ENCODE measurements at places on chromosomes 12 and 14.

DNA sequence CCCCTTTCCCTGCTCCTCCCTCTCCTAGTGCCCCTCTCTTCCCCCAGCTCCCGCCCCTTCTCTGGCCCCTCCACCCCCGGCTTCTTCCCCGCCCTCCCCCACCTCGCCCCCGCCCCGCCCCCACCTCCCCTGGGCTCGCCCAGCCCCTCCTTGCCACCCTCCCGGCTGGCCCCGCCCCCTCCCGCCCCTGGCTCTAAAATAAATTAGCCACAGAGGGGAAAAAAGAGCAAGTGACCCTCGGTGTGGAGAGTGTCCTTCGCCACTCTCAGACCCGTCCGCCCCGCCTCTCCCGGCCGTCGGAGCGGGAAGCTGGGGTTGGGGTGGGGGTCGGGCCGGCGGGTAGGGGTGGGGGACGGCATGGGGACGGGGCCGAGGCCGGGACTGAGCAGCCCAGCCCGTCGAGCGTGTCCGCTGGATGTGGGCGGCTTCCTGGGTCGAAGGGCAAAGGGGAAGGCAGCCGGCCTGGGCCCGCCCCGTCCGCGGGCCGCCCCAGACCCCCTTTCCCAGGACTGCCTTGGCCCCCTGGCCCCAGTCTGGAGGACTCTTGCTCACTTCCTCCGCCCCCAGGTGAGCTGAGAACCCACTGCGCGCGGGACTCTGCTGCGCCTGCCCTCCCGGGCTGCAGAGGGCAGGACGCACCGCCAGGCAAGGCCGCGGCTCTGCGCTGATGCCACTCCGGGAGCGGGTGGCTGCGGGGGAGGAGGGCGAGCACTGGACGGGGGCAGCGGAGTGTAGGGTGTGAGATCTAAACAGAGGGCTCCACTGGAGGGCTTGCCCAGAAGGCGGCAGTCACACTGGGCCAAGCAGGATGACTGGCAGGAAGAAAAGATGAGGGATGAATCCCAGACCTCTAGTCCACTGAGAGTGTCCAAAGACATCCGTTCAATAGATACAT is 570 bp upstream of the FIGNL2 start:
- no peak for DNase-seq

DNA sequence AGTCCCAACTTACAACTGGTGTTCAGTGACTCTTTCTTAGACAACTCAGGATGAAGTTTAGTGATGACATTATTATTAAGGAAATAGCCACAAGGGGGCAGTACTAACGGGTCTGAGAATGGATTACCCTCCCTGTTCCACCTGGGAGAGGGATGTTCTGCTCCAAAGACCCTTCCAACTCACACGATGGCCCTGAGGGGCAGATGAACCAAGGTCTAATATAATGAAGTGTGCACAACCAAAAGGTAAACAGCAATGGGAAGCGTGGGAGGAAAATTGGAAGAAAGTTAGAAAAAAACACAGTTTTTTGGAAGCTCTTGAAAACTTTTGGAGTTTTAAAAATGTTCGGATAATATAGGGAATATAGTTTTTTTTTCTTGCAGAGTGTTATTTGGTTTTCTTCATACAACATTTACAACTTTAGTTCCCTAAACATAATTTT is 24.0 kb downstream of the FGF6 start:
- peak; percentile 68 for DNase-seq

- DNase-seq, result no peak
Measured at GRCh38 chr12:107373238-107373809, 280.0 kb upstream of the CRY1 start.

- no peak for DNase-seq
Measured at GRCh38 chr12:94590428-94590827, 59.9 kb downstream of the TMCC3 start.

DNA sequence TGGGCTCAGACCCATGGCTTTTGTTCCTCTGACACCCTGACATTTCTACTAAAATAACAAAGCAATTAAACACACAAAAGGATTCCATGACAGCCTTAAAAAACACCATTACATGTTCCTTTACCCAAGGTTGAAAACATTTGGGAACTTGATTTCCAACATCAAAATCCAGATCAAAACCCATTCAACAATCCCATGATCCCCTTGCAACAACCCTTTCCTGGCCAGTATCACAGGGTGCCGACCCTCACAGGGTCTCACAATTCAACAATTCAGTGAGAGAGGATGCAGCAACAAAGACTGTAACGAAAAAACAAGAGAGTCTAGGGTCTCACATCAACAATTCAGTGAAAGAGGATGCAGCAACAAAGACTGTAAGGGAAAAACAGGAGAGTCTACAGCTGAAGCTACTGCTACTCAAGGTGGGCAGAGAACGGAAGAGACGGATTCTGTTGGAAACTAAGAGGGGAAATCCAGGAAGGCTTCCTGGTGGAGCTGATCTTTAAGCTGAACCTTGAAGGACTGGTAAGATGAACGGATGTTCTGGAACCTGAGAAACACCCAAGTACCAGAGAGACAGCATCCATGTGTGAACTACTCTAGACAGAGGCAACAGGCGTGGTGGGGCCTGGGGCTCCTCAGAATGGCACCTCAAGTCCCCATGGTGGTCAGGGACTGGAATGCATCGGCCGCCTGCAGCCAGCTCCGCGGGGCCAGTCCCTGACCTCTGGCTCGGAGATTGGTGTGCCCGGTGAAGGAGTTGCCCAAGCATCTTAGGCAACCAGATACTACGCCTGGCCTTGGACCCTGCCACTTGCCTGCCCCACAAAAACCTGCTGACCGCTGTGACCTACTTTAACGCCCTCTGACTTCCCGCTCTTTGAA is 22.7 kb upstream of the ZFP36L1 start:
- no peak for DNase-seq

- DNase-seq, result peak; percentile 91
Measured at GRCh38 chr12:102119674-102120563, at the start of the genes NUP37 and PARPBP. NUP37 (minus strand) TSS chr12:102120114; CDS start chr12:102118518, 1,596 bp downstream. PARPBP (plus strand) TSS chr12:102120183; CDS start chr12:102123889, 3,706 bp downstream.

DNA sequence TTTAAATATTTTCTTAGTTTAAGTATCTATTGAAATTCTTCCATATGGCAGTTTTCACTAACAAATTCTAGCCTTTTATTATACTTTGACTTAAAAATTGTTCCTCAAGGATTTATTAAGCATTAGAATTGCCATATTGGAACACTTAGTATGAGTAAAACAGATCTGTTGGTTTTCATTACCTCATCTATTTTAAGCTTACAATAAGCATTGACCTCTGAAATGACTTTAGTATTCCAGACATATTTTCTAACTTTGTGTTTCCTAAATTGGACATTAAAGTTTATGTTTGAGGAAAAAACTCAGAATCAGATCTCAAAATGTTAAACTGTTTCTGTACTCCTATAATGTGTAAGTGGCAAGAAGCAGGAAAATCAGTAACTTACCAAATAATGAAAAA is 48.4 kb downstream of the CSRP2 start:
- no peak for DNase-seq

DNA sequence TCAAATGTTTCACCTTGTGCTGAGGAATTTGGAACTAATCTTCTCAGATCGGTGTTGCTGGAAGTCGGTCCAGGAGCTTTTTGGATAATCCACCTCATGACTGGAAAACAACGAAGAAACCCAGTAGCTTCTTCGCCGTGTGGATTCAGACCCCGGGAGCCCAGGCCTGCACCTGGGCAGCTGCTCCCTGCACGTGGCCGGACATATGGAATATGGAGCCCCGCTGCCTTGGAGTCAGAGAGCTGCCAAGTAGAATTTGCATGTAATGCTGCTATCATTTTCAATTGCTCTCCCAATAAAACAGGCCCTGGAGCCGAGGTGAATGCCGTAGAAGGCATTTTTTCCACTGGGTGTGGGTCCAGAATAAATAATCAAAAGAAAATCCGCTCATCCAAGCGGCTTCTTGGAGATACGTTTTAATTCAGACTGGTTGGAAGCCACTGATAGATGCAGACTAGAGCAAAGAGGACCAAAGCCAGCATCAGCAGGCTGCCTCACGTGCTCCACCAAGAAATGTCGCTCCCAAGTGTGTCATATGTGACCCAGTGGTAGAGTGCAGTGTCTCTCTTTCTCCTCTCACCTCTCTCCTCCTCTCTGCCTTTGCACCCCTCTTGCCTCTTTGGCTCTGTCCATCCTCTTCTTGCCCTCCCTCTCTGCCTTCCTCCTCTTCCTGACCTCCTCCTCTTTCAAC is 115.3 kb downstream of the ZNF664 start:
- DNase-seq, result no peak

GRCh38 chr14:77141214-77142004 is at the start of gene ZDHHC22:
ZDHHC22 (minus strand) TSS chr14:77141791; CDS start chr14:77139738, 2,053 bp downstream.
- no peak for DNase-seq

DNA sequence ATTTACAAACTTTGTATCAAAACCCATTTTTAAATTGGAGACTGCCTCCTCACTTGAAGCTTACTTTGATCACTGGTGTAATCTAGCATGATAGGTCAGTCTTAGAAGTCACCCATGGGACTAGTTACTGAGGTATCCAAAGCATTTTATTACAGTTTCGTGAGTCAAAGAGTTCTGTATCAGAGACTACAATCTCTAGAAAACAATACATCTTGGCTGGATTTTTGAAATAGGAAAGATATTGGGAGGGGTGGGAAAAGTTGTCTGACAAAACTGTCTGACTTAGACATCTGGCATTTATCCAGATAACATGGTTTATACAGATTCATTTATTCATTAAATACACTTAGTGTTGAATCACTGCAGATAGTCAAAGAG is 173.5 kb upstream of the PDZRN4 start:
- no peak for DNase-seq

DNA sequence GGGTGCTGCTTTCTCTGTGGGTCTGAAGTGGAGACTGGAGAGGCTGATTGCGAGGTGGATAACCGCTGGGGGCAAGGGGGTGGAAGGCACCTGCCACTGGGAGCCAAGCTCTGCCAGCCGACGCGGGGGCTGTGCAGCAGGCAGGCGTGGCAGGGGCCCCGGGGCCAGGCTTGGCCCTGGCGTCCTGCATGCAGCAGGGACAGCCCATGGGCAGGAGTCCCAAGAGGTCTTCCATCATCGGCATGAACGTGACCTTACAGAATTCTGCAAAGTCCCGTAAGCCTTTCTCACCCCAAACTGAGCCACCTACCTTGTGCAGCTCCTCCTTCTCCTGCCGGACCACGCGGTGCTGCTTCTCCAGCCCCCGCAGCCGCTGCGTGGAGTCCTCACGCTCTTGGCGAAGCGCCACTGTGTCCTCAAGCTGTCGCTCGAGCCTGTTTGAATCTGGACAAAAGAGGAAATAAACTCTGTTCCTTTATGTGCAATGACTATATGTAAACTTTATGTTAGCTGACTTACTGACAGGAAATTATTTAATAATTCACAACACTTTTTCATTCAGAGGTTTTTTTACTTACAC is 51.3 kb downstream of the AMN start:
- peak; percentile 87 for DNase-seq

- DNase-seq, result peak; percentile 39
Measured at GRCh38 chr14:87869619-87870583, 123.1 kb downstream of the GALC start.

- no peak for DNase-seq
Measured at GRCh38 chr14:98210045-98210672, 1061.8 kb downstream of the BCL11B start.

GRCh38 chr14:60171690-60172089 is 6.5 kb upstream of the DHRS7 start:
- no peak for DNase-seq

DNA sequence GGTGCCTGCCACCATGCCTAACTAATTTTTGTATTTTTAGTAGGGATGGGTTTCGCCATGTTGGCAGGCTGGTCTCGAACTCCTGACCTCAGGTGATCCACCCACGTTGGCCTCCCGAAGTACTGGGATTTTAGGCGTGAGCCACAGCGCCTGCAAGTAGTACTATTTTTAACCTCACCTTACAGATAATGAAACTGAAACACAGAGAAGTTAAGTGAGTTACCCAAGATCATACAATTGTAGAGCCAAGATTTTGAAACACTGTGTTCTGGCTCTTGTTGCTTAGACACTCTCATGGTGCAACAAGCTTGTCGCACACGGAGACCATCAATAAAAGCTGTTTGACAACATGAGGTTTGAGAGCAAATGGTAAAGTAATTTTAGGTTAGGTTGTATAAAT is 159.1 kb upstream of the LMNTD1 start:
- no peak for DNase-seq

GRCh38 chr14:22646570-22647254 is 2.6 kb upstream of the OR6J1 start:
- DNase-seq, result peak; percentile 40

DNA sequence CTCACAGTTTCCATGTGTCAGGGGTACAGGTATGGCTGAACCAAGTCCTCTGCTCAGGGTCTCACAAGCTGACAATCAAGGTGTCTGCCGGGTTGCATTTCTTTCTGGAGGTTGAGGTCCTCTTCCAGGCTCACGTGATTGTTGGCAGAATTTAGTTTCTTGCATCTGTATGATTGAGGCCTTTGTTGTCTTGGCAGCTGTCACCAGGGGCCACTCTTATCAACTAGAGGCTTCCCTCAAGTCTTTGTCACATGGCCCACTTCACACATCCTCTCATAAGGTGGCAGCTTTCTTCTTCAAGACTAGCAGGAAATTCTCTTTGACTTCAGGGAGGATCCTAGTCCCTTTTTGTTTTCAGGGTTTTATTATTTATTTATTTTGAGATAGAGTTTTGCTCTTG is 46.0 kb upstream of the FOS start:
- peak; percentile 13 for DNase-seq

GRCh38 chr14:33839193-33840076 is 111.4 kb downstream of the EGLN3 start:
- peak; percentile 25 for DNase-seq

GRCh38 chr12:71158361-71158882 is 623 bp upstream of the TSPAN8 start:
- no peak for DNase-seq

- DNase-seq, result no peak
Measured at GRCh38 chr12:29374913-29375312, 6.1 kb downstream of the ERGIC2 start.

DNA sequence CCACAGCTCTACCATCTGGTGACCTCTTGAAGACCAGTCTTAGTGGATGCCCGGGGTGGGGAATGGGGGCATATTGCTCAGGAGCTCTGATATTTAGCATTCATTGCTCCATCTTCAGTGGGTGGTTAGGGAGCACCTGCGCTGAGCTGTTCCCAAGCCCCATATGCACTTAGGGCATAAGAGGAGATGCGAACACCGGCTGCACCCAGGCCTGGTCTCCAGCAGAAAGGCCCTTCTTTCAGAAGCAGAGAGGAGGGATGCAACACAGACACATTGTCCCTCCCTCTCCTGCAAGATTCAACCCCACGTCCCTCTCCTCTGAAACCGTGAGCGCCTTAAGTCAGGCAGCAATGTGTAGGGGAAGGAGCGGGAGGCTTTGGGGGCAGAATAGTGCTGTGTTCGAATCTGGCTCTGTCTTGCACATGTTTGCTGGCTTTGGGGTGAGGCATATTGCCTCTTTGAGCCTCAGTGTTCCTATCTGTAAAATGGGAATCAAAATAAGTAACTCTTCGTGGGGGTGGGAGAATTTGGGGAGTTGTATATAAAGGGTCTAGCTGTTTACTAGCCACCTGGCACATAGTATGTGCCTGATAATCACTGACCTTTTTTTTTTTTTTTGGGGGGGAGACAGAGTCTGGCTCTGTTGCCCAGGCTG is 87.7 kb downstream of the FOXN4 start:
- DNase-seq, result no peak

GRCh38 chr12:121017966-121018491 is 1.7 kb upstream of the C12orf43 start:
- DNase-seq, result no peak

- DNase-seq, result no peak
Measured at GRCh38 chr12:108801736-108802100, 55.7 kb downstream of the SSH1 start.

- peak; percentile 16 for DNase-seq
Measured at GRCh38 chr12:65308006-65308405, 29.5 kb downstream of the MSRB3 start.

All from inflammatory macrophage (primary cell).